SK-N-SH (cell line): ENCODE measurements at places on chromosomes 4 and X. TPM values are rescaled to one million over a fixed set of nuclear protein-coding genes. Genes with fewer than 3 reads are reported as not detected.

DNA sequence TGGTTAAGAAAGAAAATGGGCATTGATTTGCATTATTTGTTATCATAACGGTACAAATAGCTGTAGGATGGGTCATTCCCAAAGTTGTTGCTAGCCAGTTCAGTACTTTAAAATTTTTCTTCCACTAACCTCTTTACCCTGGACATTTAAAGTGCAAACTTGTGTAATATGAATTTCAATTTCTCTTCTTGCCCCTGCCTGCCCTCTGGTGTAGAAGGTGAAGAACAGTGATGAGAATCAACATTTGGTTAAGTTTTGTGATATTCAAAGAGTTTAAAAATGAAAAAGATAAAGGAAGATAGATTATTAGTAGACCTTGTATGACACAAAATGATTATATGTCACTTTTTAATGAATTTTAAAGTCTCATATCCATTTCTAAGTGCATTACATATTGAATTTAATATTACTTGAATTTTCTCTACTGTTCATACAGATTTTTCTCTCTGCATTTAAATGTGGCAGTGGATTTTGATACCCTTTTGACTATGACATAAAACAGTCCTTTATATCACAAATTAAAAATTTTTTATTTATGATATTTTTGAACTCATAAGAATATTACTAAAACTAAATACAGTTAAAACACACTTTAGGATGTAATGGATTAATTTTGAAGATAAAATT, 337.7 kb downstream of the BMPR1B start:
- peak; percentile 30 for DNase-seq

The CFAP299 gene
- polyA plus RNA-seq = 1.2 and 2.3 TPM in 2 replicates

- no peak for DNase-seq
Observed at GRCh38 chrX:45794323-45794994, 593.8 kb upstream of the DIPK2B start.

DNA sequence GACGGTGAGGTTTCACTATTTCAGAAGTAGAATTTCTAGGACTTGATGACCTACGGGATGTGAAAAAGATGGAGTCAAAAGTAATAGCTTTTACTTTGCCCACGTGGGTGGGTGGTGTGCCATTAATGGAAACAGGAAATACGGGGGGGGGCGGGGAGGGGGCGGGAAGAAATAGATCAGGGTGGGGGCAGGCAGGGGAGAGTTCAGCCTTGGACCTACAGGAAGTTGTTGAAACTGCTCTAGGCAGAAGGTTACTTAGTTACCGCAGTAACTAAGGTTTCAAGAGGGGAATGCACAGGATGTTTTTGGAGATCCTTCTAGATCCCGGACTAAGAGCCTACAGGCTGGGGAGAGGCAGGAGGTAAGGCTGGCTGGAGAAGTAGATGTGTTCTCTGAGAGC, 3.6 kb upstream of the FHL1 start:
- DNase-seq = no peak

The MAGIX gene
- polyA plus RNA-seq = 0.78 and 1.1 TPM in 2 replicates

- peak; percentile 92 for DNase-seq
Observed at GRCh38 chr4:122827258-122827878, 737 bp downstream of the FGF2 start.

GRCh38 chrX:17160975-17161374, 214.0 kb upstream of the NHS start:
- peak; percentile 5 for DNase-seq

DNA sequence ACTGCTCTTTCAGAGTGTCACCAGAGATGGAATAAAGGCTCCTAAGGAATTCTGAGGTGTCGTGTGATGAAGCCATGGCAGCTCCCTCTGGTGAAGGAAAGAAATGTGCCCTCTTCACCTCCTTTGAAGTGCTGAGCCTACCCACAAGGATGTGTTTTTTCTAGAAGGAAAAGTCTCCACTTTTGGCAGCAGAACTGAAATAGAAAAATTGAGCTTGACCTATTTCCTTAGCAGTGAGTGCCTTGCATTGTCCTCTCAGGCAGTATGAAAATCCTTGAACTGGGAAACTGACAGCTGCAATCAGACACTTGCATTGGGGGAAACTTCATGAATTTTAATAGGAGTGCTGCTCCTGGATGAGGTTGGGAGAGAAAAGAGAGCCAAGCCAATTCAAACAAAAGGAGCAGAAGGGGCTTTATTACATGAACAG, 95.2 kb downstream of the DCLK2 start:
- DNase-seq = no peak

The TCEAL7 gene
- 20.2 and 26.0 TPM in 2 replicates for polyA plus RNA-seq

DNA sequence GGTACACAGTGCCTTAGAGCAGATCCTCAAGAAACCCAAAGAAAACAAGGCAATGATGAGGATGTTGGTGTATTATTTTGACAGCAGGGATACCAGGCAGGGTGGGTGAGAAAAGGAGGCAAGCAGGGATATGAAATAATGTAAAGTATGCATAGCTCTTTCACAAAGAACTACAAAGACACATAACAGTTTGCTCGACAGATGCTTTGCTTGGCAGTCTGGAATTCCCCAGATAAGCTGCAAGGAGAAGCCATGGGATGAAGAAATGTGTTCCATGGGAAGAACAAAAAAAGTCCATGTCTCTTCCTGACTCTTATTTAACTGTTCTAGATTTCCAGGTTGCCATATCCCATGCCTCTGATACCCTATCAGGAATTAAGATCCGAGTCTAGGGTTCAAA, 75.4 kb downstream of the FAM13A start:
- no peak for DNase-seq

DNA sequence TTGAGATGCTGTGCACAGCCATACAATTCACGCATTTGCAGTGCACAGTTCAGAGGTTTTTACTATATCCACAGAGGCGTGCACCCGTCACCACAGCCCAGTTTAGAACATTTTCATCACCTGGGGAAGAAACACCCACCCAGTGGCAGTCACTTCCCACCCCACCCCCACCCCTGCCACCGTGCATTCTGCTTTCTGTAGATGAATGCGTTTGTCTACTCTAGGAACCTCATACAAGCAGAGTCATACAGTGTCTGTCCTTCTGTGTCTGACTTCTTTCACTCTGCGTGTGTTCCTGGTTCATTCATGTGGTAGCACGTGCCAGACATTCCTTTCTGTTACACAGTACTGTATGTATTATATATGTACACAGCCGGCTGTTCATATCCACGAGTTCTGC, 122.8 kb downstream of the TBL1X start:
- no peak for DNase-seq

- no peak for DNase-seq
Observed at GRCh38 chrX:136199365-136199764, 51.8 kb downstream of the MAP7D3 start.

- DNase-seq = no peak
Observed at GRCh38 chr4:79362626-79363025, 36.8 kb upstream of the NAA11 start.

DNA sequence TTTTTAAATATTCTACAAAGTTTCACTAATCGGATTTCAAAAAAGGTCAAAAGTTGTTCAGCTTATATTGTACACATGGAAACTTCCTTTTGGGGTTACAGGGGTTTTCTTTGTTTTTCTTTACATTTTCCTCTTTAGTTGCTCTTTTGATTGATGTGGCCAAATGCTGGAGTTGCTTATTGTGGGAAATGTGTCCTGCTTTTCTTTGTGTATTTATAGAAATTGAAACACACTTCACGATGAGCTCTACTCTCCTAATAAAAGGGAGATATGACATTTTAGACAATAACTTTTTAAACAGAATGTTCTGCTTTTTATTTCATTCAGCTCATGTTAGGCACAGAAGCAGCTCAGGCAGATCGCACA, 50.7 kb upstream of the SPRY1 start:
- DNase-seq = no peak

The LIN54 gene
- polyA plus RNA-seq = 6.4 and 8.0 TPM in 2 replicates

The NCAPG gene
- polyA plus RNA-seq = 4.8 and 5.4 TPM in 2 replicates

DNA sequence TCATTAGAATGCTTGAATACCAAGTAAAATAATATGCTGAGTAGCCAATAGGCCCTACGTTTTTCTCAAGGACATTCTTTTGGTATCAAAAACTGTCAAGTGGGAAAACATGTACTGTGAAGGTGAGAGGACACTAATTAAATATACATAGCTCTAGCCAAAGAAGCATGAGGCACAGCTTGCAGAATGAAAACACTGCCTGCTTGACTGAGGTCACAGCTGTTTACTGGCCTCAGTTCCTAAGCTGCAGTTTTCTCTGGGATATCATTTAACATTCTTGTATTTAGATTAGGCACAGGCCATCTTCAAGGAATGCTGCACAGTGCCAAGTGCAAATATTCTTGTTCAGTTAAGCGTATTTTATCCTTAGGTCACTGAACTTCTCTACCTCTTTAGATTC, 78.6 kb downstream of the NAP1L3 start:
- no peak for DNase-seq

The MTMR8 gene
- polyA plus RNA-seq = 0.21 and 0.35 TPM in 2 replicates

DNA sequence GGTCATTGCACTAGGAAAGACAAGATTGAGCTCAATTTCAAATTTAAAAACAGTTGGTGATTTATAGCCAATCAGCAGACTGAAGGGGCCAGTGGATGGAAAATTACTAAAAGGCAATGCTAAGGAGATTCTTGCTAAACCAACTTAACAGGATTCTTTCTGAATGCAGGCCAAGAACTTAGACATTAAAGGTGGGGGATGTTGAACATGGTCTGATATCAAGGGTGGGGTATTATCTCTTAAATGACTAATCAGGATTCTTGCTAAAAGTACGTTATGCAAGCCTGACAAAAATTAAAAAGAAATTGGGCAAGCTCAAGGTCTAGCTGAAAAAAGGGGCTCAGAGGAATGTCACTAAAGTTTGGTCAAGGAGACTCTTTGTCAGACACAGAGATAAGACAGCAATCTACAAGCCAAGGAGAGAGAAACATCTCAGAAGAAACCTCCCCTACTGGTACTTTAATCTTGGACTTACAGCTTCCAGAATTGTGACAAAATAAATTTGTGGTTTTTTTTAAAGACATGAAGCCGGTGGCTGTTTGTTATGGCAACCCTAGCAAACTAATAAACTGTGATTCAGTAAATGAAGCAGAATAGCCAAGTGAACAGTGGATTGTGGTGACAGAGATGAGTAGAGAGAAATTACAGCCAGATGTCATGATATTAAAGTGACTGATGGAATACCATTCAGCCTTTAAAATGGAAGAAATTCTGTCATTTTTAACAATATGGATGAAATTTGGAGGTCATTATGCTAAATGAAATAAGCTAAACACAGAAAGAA, 120.3 kb upstream of the KLHL4 start:
- DNase-seq = no peak

The TBC1D25 gene
- 11.8 and 18.4 TPM in 2 replicates for polyA plus RNA-seq

- no peak for DNase-seq
Observed at GRCh38 chr4:98166025-98166730, 22.9 kb upstream of the STPG2 start.

DNA sequence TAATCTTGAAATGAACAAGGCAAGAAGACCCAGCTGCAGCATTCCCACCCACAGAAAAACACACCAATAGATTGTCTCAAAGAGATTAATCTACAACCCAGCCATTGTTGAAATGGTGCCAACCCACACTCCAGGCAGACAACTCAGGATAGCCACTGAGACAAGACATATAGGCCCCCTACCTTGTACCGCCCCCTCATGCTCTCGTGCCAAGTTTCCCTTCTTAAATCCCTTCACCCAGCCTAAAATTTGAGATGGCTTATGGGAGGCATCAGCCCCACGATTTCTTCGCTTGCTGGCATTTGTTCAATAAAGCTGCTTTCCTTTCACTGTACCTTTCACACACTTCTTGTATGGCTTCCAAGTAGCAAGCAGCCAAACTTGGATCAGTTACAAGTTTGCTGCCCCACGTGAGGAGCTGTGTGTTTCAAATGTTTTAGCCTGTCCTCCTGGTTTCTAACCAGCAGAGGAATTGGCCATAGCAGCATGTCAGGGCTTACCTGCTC, 1754.1 kb downstream of the C4orf33 start:
- peak; percentile 1 for DNase-seq

- DNase-seq = no peak
Observed at GRCh38 chr4:47084111-47084510, 52.7 kb downstream of the GABRB1 start.

The DCHS2 gene
- not detected in 2 replicates for polyA plus RNA-seq

The NAT8L gene
- polyA plus RNA-seq = 0.43 and 0.86 TPM in 2 replicates

- no peak for DNase-seq
Observed at GRCh38 chrX:110403441-110404238, 45.0 kb downstream of the RTL9 start.
